Brain (organoid and tissue), 16 donors: ENCODE measurements at places on chromosomes 6 and 20. TPM values are rescaled to one million over a fixed set of nuclear protein-coding genes. Genes with fewer than 3 reads are reported as not detected.

The CLPSL2 gene
- 2.3 TPM for polyA plus RNA-seq

The LY6G6C gene
- polyA plus RNA-seq = not detected

The SPTLC3 gene
- polyA plus RNA-seq = 0.34 TPM

The PRSS35 gene
- polyA plus RNA-seq = 0.71 TPM

The HAO1 gene
- not detected for polyA plus RNA-seq

The KIF25 gene
- 0.48 TPM for polyA plus RNA-seq

The ALDH5A1 gene
- polyA plus RNA-seq = 42.6 TPM

The DEF6 gene
- polyA plus RNA-seq = 4.7 TPM

The LAMA5 gene
- 17.5 TPM for polyA plus RNA-seq

The KCNQ2 gene
- 100 TPM for polyA plus RNA-seq

The C6orf132 gene
- 0.34 TPM for polyA plus RNA-seq

The LYRM2 gene
- polyA plus RNA-seq = 31.0 TPM

The TP53TG5 gene
- polyA plus RNA-seq = 4.8 TPM

The MRAP2 gene
- 102 TPM for polyA plus RNA-seq

The MATN4 gene
- polyA plus RNA-seq = 0.20 TPM

The POPDC3 gene
- 8.0 TPM for polyA plus RNA-seq

The RIPPLY2 gene
- polyA plus RNA-seq = 14.6 TPM

The TAGAP gene
- 0.14 TPM for polyA plus RNA-seq

The MAP3K4 gene
- 12.8 TPM for polyA plus RNA-seq

The PLCB1 gene
- polyA plus RNA-seq = 6.2 TPM

The LGSN gene
- polyA plus RNA-seq = 5.6 TPM

The ELOVL4 gene
- polyA plus RNA-seq = 9.4 TPM

The DEFB124 gene
- not detected for polyA plus RNA-seq

The TNFRSF6B gene
- 7.1 TPM for polyA plus RNA-seq

The PI16 gene
- 9.0 TPM for polyA plus RNA-seq

The MAS1 gene
- 0.15 TPM for polyA plus RNA-seq

The BNIP5 gene
- not detected for polyA plus RNA-seq

The BPIFB1 gene
- polyA plus RNA-seq = not detected

The ADAM33 gene
- 0.42 TPM for polyA plus RNA-seq

The RBPJL gene
- not detected for polyA plus RNA-seq

The SLC29A1 gene
- 35.6 TPM for polyA plus RNA-seq

The FABP7 gene
- polyA plus RNA-seq = 31.2 TPM

The FAM83C gene
- polyA plus RNA-seq = not detected

The LY6G6D gene
- not detected for polyA plus RNA-seq

The ULBP1 gene
- polyA plus RNA-seq = 2.3 TPM

The SLPI gene
- 4.1 TPM for polyA plus RNA-seq

The IL17A gene
- polyA plus RNA-seq = not detected

The ABHD16B gene
- polyA plus RNA-seq = not detected
